Renal cortical epithelial cell (primary cell): ENCODE measurements at places on chromosomes 7 and 10. TPM values are rescaled to one million over a fixed set of nuclear protein-coding genes. Genes with fewer than 3 reads are reported as not detected.

Gene CDC14C
- total RNA-seq, result under 0.01 and 0.05 TPM in 2 replicates

Gene NPTX2
- total RNA-seq, result 0.35 TPM in 1 of 2 replicates, not detected in the other

Gene SKIDA1
- total RNA-seq, result 0.69 and 2.1 TPM in 2 replicates

- no peak for DNase-seq
Measured at GRCh38 chr7:35258868-35259522, 5.1 kb upstream of the TBX20 start.

GRCh38 chr7:24718431-24718831, 38.8 kb downstream of the GSDME start:
- no peak for DNase-seq

DNA sequence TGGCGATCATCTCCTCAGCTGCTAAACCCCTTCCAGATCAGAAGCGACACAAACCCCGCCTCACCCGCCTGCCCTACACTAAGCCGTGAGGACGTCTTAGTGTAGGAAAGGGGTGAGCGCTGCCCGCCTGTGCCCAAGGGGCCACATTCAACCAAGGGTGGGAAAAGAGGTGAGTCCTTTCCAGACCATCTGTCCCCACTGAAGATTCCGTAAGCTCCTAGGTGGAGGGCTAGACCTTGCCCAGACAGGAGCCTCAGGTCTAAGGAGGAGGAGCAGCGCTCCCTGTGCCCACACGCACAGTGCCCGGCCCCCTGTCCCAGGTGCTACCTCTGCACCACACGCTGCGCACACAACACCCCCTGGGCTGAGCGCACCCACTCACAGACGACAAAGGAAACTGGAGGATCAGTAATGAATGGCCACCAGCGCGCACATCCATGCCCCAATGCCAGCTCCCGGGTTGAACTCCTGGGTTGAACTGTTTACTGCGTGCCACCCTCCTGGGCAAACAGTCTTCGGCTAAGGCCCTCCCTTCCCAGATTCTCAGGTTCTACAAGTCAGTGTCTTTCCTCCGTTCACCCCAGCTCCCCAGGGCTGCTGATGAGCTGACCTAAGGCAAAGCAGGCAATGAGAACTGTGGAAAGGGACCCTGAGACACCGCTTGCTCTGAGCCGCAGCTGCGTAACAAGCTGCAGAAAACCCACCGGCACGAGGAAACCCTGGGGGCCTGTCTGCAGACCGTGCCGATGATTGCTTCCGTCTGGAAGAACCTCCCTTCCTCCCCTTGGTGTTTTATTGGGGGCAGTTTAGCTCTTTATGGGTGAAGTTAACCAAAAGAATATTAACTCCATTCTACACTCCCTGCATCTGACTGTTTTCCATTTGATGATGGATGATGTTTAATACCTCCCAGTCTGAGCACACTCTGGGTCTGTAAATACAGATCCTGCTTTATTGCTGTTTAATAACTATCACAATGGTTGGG, 185.9 kb downstream of the MAD1L1 start:
- DNase-seq, result no peak

- no peak for DNase-seq
Measured at GRCh38 chr7:25617214-25617613, 388.9 kb upstream of the NPVF start.

GRCh38 chr7:876972-877311, 588 bp downstream of the GET4 start:
- no peak for DNase-seq

DNA sequence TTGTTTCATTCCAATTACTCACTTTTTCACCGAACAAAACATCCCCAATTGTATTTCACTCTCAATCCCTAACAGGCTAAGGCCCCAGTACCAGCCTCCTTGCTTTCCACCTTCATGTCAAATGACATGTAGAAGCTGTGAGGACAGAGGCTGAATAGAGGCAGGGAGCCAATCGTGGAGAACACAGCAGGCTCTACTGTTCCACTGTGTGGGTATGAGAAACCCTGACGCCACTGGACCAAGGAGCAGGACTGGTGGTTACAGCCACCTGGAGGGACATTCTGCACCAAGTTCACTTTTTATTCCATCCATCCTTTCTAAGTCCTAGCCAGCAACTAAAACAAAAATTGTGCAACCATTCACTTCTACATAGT, 502.8 kb downstream of the SORCS1 start:
- no peak for DNase-seq

- DNase-seq, result no peak
Measured at GRCh38 chr10:58780476-58780875, 267.8 kb downstream of the BICC1 start.
